ENCODE measurements at places on chromosomes 12 and 14. TPM values are rescaled to one million over a fixed set of nuclear protein-coding genes. Genes with fewer than 3 reads are reported as not detected.

The ARHGAP5 gene
- 36.0 TPM for total RNA-seq

The SYCP3 gene
- not detected for total RNA-seq

The PRB2 gene
- total RNA-seq = not detected

The B4GALNT1 gene
- total RNA-seq = 6.2 TPM

The ZC2HC1C gene
- 2.4 TPM for total RNA-seq

The RDH12 gene
- not detected for total RNA-seq

The GPHN gene
- total RNA-seq = 9.5 TPM

The REM2 gene
- 0.38 TPM for total RNA-seq

The PAPLN gene
- total RNA-seq = 106 TPM

The OTOGL gene
- total RNA-seq = not detected

The SPTB gene
- 1.8 TPM for total RNA-seq

The SETD1B gene
- 6.8 TPM for total RNA-seq

The TPH2 gene
- total RNA-seq = not detected

The CKB gene
- total RNA-seq = 447 TPM

The TAS2R13 gene
- total RNA-seq = 0.38 TPM

The KRR1 gene
- total RNA-seq = 31.3 TPM

The RHOJ gene
- total RNA-seq = 0.33 TPM

The AQP6 gene
- total RNA-seq = under 0.01 TPM

The CHD8 gene
- total RNA-seq = 45.5 TPM

The ANKRD33 gene
- total RNA-seq = not detected

The GLT8D2 gene
- total RNA-seq = 10.9 TPM

The RERG gene
- total RNA-seq = 5.7 TPM

The ISM2 gene
- 2.5 TPM for total RNA-seq

The KRT86 gene
- 0.16 TPM for total RNA-seq

The STAC3 gene
- total RNA-seq = 0.63 TPM

The KRT75 gene
- total RNA-seq = not detected

The CCDC175 gene
- not detected for total RNA-seq

The DAO gene
- total RNA-seq = not detected

The AKAP3 gene
- total RNA-seq = 0.13 TPM

The LRRC10 gene
- not detected for total RNA-seq

The LMNTD1 gene
- total RNA-seq = not detected

The KERA gene
- not detected for total RNA-seq

The KSR2 gene
- 0.63 TPM for total RNA-seq

The DPY19L2 gene
- 3.3 TPM for total RNA-seq

The ADAMTS20 gene
- not detected for total RNA-seq

The KRT78 gene
- total RNA-seq = not detected

The ADSS1 gene
- 3.8 TPM for total RNA-seq

The NFATC4 gene
- total RNA-seq = 15.3 TPM

The SERPINA3 gene
- 0.16 TPM for total RNA-seq

The RASAL1 gene
- 4.9 TPM for total RNA-seq

The KRT72 gene
- total RNA-seq = not detected

The GRIN2B gene
- total RNA-seq = not detected

The PTPN21 gene
- total RNA-seq = 7.7 TPM

Measured in mesangial cell (primary cell).